ENCODE measurements at places on chromosomes 2 and 18.

DNA sequence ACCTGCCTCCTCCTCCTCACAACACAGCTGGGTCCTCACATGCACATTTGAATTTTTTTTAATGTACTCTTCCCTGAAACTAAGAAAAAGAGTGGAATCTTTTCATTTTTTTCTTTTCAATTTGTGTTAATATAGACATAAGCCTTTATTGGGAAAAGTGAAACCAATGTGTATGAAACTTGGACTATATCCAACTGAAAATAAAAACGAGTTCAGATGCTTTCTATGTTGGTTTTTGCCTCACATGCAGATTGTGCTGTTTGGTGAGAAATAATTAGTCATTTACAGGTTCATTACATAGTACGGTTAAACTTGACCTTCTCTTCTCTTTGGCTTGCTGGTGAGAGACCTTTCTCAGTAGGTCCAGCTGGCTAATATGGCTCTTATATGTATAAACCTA lies 515.2 kb upstream of the FANCL start:
- DNase-seq = no peak

DNA sequence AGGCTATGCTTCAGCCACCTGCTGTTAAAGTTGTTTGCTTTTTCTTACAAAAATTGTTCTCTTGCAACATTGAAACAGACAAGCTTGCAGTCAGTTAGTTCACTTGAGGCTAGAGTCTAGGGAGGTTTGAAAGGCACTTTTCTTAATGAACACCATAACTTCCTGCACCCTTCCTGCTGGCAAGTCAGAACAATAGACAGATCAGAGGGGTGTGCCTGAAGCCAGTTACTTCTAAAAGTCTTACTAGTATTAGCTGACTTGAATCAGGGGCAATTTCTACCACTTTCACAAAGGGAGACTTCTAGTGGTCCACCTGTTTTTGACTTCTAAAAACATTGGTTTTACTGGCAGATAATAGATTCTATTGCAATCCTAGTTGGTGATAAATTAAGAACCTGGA lies 367.4 kb upstream of the CDH20 start:
- no peak for DNase-seq

DNA sequence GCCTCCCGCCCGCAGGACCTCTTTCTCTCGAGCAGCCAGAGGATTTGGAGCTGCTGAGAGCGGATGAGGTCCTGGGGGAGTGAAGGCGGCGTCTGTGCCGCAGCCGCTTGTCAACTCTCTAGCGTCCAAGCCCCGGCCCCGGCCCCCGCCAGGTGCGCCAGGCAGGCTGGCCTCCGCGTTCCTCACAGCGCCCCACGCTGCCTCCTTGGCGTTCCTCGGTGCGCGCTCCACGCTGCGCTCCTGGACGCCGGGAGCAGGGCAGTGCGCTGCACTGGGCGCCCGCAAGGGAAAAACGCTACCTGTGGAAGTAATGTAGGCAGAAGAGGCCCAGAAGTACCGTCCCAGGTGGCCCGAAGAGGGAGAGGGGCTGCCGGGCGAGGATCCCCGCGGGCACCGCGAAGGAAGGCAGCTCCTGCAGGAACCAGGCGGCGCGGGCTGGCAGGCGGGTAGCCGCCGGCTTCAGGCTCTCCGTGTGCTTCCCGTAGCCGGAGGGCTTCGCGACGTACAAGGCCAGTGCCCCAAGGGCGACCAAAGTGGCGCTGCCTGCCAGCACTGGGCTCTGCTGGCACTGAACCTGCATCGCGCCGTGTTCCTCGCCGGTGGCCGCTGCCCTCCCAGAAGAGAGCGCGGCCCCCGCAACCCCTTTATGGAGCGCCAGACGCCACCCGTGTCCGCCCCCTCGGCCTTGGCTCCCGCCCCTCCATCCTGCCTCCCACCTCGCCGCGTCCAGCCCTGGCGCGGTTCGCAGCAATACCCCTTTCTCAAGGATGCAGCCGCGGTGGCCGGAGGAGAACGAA lies at the start of gene SRD5A2:
SRD5A2 (minus strand) TSS at position 618 of the 797 bp plus-strand sequence; CDS start at position 580, 38 bp downstream.
- no peak for DNase-seq

GRCh38 chr2:3469486-3469885 lies 49.8 kb downstream of the ADI1 start:
- no peak for DNase-seq

GRCh38 chr2:44713170-44713569 lies 228.3 kb upstream of the SIX3 start:
- DNase-seq = peak; percentile 22

DNA sequence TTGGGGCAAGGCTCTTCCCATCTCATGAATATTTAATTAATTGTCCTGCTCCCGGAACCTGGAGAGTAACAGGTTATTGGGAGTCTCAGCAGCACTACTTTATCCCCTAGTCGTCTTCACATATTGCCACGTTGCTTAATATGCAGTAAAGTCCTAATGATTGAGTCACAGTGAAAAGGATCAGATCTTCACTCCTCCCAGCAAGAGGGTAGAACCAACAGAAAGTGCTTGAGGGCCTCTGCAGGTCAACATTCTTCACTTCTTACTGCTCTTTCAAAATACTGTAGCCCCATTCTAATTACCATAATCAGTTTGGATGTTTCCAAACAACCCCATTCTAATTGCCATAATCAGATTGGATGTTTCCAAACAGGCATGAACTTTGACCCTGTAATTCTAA lies 801.0 kb downstream of the LRRTM4 start:
- no peak for DNase-seq

DNA sequence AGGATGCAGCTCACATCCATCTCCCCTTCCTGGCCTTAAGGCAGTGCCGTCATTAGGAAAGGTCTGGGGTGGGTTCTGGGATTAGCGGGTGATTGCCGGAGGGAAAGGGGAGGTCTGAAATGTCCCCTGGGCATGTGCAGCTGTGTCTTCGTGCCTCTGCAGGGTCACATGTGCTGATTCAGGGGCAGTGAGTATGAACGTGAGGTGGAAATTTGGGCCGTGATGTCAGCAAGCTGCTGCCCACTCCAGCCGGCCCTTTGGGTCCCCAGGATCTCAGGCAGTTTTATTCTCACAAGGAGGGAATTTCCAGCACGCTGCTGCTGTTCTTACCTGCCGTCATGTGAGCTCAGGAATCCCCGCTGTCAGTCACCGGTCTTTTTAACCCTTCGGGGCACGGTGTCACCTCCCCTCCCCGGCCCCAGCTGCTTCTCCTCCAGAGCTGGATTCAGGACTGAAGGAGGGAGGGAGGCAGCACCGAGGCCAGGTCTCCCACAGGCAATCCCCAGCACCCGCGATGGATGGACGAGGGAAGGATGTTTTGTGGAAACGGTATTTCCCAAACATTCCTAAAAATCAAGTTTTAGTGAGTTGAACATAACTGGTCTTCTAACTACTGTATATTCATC lies 23.5 kb downstream of the GPR35 start:
- DNase-seq = no peak

- DNase-seq = no peak
These were observed 29.8 kb upstream of the SCN1A start for GRCh38 chr2:166157578-166157977.

DNA sequence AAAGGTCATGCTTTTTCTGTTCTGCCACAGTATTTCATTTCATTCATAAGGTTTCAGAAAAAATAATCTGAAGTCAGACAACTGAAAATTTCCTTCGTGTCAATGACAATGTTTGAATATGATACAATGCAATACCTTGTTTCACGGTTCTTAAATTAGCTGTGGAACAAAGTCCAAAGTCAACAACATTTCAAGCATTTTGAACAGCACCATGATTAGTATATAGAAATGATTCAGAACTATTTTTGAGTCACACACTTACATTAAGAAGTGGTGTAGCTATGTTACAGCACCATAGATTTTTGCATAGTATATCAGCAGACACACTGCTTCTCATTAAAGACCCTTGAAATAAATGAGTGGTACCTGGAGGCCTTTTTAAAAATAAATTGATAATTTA lies 178.3 kb upstream of the DSEL start:
- no peak for DNase-seq

- no peak for DNase-seq
These were observed 35.1 kb downstream of the MYO7B start for GRCh38 chr2:127570282-127571250.

GRCh38 chr2:237549643-237550415 lies 16.5 kb upstream of the PRLH start:
- no peak for DNase-seq

- DNase-seq = peak; percentile 19
These were observed 120.9 kb downstream of the SPTBN1 start for GRCh38 chr2:54577035-54577434.

DNA sequence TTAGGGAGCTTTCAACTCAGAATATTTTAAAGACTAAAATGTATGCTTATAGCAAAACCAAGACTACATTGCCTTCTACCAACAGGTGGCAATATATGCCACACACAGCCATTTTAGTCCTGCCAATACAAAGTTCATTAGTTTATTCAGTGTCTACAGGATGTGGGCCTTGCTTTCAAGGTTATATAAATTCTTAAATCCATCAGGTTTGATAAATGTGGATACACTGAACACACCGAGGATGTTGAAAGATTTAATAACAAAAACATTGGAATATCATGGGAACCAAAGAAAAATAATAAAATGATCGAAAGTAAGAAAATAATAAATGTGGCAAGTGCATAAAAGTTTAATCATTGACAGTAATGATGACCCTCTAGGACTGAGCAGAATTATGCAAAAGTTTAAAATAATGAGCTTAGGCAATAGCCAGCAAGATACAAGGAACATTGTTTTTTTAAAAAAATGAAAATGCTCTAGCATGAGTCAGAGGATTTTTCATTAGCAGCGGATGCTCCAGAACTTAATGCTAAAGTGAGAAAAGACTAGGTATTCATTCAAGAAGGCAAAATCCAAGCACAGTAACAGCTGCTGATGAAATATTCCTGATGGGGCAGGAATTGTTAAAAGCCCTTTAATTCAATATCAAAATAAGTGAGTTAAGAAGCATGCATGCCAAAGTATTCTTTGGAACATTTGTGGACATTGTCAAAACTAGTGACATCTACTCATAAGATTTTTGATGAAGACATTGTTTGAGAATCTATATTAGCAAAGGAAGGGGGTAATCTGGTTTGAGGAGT lies 14.2 kb downstream of the SCN9A start:
- no peak for DNase-seq

GRCh38 chr2:130372055-130372832 lies 16.4 kb downstream of the PTPN18 start:
- peak; percentile 84 for DNase-seq
